ENCODE measurements at places on chromosomes 2 and 18.

DNA sequence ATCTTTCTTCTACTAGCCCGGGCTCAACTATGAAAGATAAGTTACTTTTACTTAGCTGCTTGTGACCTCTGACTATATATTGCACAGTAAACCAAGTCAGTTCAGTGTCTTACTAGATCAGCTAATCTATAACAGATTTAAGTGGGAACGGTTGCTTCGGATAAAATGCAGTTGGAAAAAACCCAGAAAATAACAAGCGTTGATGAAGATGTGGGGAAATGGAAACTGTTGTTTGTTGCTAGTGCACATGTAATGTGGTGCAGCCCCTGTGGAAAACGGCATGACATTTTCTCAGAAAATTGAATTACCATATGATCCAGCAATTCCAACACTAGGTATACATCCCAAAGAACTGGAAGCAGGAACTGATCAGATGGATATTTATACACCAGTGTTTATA, 248.5 kb downstream of the PRKCE start:
- no peak for DNase-seq

DNA sequence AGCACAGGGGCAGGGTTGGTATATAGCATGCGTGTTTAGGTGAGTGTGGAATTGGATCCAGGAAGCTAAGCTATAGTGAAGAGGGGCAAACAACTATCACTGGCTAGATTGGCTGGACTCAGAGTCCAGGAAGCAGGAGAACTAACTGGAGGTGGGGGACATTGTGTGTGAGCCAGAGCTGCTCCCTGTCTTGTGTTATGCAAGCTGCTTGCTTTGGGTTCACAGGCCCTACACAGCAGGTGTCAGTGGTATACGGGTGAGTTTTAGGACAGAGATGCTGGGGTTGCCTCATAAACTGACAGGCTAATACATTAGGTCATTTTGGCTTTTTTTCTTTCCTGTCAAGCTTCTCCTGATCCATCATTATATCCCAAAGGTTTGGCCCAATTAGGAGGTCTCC, 87.5 kb downstream of the CCDC85A start:
- no peak for DNase-seq

- DNase-seq, result no peak
Measured at GRCh38 chr18:63586431-63586830, 712 bp upstream of the SERPINB13 start.

GRCh38 chr2:52539026-52539970, 1228.3 kb upstream of the CHAC2 start:
- DNase-seq, result no peak

- no peak for DNase-seq
Measured at GRCh38 chr2:109341355-109342255, 212.6 kb downstream of the SH3RF3 start.

DNA sequence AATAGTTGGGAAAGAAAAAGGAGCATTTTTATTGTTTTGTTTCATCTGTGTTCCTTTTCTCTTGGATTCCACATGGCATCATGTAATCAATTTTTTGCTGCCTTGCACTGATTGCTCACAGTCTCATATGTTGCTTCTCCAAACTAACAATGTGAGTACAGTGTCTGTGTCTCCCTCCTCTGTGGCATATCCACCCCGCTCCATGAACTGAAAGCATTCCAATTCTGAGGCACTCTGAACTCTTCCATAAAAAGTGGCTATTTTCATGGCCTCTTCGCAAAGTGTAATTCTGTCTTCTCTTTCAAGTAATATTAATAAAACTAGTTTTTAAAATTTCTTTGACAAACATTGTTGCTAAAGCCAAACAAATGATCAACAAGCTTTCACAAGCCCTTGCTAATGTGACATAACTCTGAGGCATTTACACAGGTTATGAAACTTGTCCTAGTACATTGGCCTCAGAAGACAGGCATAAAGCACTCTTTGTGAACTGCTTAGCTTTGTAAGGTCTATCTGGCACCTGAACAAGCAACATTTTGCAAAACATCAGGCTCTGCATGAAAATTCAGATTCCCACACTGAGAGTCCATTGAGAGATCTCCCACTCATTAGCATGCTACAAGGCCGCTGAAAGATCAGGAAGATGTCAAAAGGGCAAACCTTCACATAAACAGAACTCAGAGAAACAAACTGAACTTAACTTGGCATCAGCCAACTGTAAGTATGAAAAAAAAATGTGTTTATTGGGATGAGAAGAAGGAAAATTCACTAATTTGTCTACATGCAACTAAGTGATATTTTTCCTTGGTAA, 33.0 kb downstream of the GPR75 start:
- DNase-seq, result no peak
